Nephron progenitor cell (in vitro differentiated cells): ENCODE measurements at places on chromosomes 5 and 9.
A peak's percentile ranks its signal among the peaks of the same experiment; 100 is the strongest.

DNA sequence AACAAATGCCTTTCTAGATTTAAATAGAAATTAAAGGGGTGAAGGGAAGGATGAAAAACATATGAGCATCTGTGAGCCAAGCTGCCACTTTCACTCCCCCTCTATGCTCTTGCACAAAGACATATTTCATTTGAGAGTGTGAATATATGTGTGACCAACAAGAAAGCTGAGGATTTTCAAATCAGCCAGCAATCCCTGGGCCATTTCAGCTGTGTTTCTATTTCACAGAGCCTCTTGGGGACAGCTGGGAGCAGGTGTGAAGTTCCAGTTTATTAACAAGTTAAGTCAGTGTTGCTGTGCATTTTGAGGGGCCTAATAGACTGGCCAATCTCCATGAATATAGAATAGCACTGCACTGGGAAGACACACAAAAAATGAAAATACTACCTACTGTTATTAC, 248.7 kb upstream of the RGMB start:
- no peak for DNase-seq

DNA sequence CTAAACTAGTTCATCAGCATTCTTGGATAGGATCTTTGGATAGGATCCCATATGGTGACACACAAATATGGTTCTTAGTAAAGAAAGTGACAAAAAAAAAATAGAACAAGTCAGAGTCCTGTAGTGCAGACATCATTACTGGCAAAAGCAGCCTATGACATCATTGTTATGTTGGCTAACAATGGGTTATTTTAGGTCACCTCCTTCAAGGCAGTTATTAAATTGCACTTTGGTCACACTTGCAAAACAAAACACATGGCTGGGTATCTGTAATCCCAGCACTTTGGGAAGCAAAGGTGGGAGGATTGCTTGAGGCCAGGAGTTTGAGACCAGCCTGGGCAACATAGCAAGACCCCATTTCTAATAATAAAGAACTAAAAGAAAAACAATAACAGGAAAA, 185.9 kb downstream of the KIAA0825 start:
- DNase-seq = no peak

- DNase-seq = no peak
These were observed 96.6 kb downstream of the SGCD start for GRCh38 chr5:156423597-156423996.

GRCh38 chr5:124921694-124922093, 175.3 kb upstream of the ZNF608 start:
- DNase-seq = no peak

DNA sequence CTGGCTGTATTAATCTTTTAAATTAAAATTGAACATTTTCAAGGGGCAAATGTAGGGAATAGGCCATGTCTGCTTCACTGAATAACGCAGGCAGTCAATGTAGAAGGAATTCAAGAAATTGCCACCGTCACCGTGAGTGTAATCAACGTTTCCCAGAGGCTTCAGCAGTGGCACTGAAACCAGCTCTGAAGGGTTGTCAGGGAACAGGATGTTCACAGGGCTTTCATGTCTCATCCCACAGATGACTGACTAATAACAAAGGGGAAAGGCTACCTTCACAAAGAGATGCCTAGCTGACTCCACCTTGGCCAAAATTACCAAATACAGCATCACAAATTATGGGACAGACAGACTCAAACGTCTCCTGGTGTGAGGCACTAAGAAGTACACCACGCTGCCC, 70.4 kb upstream of the SIMC1 start:
- no peak for DNase-seq

DNA sequence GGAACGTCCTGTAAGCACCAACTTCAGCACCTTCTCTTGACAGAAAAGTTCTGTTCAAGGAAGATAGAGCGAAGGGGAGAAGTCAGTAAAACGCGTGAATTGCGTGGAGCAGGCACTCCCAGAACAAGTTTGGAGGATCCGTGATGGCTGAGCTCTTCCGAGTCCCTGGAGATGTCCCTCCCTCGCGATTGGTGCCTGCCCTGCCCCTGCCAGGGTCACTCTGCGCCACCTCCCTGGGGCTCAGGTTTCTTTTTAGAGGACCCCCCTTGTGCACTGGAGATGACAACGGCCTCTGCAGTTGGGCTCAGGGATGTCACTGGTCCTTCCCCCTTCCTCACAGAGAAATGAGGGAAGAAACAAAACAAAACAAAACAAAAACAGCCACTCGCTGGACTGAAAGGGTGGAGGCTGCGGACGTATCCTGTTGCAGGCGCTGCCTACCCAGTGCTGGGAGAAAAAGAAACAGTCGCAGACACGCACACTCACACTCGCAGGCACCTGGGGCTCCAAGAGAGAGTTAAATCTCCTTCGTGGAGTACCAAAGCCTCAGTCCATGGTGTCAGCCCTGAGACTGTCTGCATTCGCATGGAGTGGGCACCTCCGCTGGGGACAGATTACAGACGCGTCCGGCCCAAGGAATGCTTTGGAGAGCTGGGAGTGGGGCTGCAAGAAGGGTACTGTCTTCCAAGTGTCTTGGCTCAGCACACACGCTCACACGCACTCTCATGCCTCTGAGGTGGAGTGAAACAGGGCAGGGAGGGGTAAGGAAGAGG, 512.7 kb downstream of the SLCO4C1 start:
- DNase-seq = peak; percentile 9

DNA sequence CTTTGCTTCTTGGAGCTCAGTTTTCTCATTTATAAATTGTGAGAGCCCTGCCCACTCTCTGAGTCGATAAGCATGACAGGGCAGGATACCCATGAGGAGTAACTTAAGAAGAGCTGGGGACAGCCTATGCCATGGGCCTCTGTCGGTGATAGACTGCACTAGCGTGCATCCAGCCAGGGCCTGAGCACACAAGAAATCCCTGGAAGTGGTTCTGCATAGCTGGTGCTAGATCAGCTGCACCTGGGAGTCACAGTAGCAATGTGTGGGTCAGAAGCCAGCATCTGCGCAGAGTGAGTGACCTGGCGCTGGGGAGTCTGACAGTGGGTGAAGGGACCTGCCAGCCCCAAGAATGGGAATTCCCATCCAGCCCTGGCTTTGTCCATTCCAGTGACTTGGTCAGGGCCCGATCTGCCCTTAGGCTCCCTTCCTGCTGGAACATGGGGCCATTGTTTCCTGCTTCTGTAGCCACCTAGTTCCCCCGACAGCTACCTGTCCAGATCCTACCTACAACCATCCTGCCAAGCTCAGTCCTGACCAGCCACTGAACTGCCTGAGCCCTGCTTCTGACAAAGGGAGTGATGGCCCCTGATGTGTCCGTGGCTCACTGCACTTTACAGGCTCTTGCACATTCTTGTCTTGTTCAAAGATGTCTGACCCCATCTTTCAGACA, 35.9 kb upstream of the NANS start:
- DNase-seq = no peak

GRCh38 chr9:974031-974995, 2.1 kb upstream of the DMRT3 start:
- no peak for DNase-seq

DNA sequence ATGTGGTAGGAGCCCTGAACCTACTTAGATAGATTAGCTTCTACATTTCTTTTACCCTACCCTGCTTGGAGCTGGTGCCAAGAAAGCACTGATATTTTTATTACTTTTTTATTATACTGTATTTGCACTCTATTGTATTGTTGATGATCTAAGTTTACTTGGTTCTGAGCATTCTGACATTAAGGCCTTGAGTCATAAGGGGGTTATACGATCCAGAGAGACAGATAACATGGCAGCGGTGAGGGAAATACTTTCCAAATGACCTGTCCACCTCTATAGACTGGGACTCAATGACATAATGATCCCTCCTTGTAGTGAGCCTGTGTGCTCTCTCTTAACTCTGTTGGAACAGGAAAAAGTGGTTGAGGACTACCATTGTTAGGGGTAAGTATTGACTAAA, 176.3 kb downstream of the MAN2A1 start:
- DNase-seq = no peak

GRCh38 chr5:50903651-50904050, 237.2 kb downstream of the PARP8 start:
- no peak for DNase-seq

DNA sequence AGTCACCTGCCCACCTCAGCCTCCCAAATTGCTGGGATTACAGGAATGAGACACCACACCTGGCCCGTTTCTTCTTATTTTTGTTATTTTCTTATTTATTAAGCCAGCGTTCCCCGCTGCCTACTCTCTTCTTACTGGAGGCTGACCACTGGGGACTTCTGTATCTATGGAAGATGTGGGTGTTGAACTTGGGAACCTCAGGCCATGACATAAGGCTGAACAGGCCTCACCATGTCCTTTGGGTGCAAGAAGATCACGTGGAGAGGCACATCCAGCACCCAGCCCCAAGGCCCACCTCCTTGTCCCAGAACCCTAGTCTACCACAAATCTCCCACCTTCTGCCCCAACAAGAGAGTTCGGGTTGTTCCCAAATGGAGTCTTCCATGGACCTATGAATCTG, 59.4 kb upstream of the NEK6 start:
- no peak for DNase-seq

DNA sequence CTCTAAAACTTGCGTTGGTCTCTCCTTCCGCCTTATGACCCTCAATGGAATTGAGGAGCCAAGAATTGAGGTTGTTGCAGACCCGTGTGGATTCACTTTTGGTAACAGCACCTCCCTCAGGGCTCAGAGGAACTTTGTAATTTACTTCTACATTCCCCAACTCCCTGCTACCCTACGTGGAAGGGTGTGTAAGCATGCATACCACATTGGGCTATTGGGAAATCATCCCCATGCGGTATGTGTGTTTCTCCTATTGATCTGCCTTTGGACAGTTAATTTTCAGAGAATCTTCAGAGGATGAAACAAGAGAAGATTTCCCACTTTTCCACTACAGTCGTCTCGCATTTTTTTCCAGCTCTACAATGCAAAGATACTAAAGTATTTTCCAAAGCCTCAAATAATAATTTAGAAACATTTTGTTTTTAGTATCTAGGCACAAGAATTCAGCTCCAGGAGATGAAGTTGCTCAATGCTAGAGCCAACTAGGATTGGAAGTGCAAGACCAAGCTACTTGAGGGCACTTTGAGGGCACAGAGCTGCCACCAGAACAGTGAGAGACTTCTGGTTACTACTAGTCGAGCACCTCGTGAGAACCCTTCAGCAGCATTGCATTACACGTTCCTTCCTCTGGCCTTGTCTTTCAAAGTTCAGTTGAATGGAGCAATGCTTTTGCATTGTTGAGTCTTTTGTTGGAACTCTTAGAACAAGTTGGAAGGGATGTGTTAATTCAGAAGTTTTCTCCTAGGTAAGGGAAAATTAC, 3.4 kb downstream of the C1QTNF3 start:
- no peak for DNase-seq

- no peak for DNase-seq
These were observed 1.2 kb upstream of the RNF38 start for GRCh38 chr9:36401164-36401740.

DNA sequence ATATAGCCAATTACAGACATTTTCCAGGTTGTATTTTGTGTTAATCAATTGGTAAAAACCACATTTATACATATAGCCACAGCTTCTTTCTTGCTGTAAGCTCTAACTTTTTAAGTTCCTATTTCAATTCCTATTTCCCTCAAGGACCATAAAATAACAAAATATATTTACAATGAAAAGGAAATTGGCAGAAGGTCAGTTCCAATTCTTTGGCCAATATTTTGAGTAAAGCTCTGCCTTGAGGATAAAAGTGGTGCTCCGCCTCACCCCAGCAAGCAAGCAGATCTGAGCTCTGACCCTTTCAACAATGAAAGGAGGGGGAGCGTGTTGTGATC, 203.4 kb upstream of the RASEF start:
- DNase-seq = no peak
